ENCODE measurements at places on chromosomes 5 and 9. TPM values are rescaled to one million over a fixed set of nuclear protein-coding genes. Genes with fewer than 3 reads are reported as not detected.

The GOLM1 gene
- 44.4 TPM for total RNA-seq

The CER1 gene
- not detected for total RNA-seq

The C9 gene
- total RNA-seq, result not detected

The TEX48 gene
- total RNA-seq, result not detected

The FGFR4 gene
- total RNA-seq, result 110 TPM

The DNM1 gene
- 15.3 TPM for total RNA-seq

The RAD1 gene
- 42.8 TPM for total RNA-seq

The RANBP17 gene
- total RNA-seq, result 7.5 TPM

The TTC23L gene
- total RNA-seq, result 0.74 TPM

The SPACA9 gene
- total RNA-seq, result 2.2 TPM

The SVEP1 gene
- 1.8 TPM for total RNA-seq

The IQGAP2 gene
- total RNA-seq, result not detected

The GABRA6 gene
- total RNA-seq, result not detected

The KCNMB1 gene
- total RNA-seq, result not detected

The EFNA5 gene
- 9.8 TPM for total RNA-seq

The GNG10 gene
- 89.8 TPM for total RNA-seq

The TNFSF8 gene
- not detected for total RNA-seq

The ZNF883 gene
- total RNA-seq, result not detected

The SLC34A3 gene
- total RNA-seq, result not detected

The RIGI gene
- total RNA-seq, result 5.8 TPM

The SYK gene
- 4.4 TPM for total RNA-seq

The OR1Q1 gene
- not detected for total RNA-seq

The TAF11L5 gene
- total RNA-seq, result not detected

The PAIP2 gene
- 41.9 TPM for total RNA-seq

The FOXD4L5 gene
- not detected for total RNA-seq

The CATSPER3 gene
- 1.1 TPM for total RNA-seq

The ZNF354C gene
- not detected for total RNA-seq

The ABLIM3 gene
- total RNA-seq, result 10.4 TPM

The HSD17B3 gene
- total RNA-seq, result 2.4 TPM

The PTGS1 gene
- total RNA-seq, result 7.6 TPM

The SLC6A3 gene
- not detected for total RNA-seq

The ADGRD2 gene
- 0.26 TPM for total RNA-seq

The PCDHA1 gene
- not detected for total RNA-seq

The S1PR3 gene
- 8.8 TPM for total RNA-seq

The MOB3B gene
- not detected for total RNA-seq

The PCDHB7 gene
- 1.2 TPM for total RNA-seq

The PCDHGC5 gene
- not detected for total RNA-seq

The IL7R gene
- not detected for total RNA-seq

The ADAMTSL2 gene
- not detected for total RNA-seq

The CTSV gene
- 3.0 TPM for total RNA-seq

The HBEGF gene
- total RNA-seq, result 5.8 TPM

The OR1N1 gene
- total RNA-seq, result not detected

The B4GALT1 gene
- 38.5 TPM for total RNA-seq

The SAP30L gene
- 9.7 TPM for total RNA-seq
